Psoas muscle (tissue), 8 donors: ENCODE measurements at places on chromosomes 1 and 21. TPM values are rescaled to one million over a fixed set of nuclear protein-coding genes. Genes with fewer than 3 reads are reported as not detected.

GRCh38 chr1:84159533-84160240, 15.6 kb downstream of the PRKACB start:
- H3K36me3 ChIP-seq = no peaks in the 10 kb centered on the region
- no peaks in the 10 kb centered on the region for H3K4me1 ChIP-seq

- DNase-seq = no peak
- peaks cover 3% of the 10 kb centered on the region for H3K27me3 ChIP-seq
- H3K4me1 ChIP-seq = no peaks in the 10 kb centered on the region
- no peak overlapping the region for H3K4me3 ChIP-seq
Observed at GRCh38 chr1:224106568-224107281, 7.2 kb upstream of the FBXO28 start.

DNA sequence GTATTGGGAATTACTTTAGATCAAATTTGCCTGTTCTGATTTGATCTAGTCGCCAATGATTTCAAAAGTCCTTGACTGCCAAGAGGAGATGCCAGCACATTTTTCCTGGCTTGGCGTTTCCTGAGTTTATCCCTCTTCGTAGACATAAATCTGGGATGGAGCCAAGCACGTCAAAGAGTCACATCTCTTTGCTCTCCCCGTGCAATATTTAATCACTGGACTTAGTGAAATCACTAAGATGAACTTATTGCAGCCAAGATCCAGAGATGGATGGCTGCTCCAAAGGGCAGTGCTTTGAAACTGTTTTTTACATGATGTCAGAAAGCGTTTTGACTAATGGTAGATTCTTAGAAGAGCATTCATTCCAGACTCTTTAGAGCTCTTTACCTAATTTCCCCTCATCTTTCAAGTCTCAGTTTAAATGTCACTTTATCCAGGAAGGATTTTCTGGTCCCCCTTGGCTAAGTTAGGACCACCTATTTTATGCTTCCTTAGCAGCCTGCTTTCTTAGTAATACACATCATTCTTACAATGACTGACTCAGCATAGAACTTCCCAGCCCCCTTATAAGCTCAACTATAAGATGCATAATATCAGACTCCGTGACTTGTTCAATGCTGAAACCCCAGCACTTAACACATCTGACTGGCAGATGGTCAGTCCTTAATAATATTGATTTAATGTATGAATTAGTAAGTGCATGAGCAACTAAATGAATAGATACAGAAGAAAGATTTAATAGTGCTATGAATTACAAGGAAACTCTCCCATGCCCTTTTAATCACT, 94.4 kb upstream of the GREM2 start:
- DNase-seq = no peak
- no peak overlapping the region for H3K4me3 ChIP-seq
- H3K4me1 ChIP-seq = no peaks in the 10 kb centered on the region
- no peaks in the 10 kb centered on the region for H3K27me3 ChIP-seq
- H3K27ac ChIP-seq = no peak overlapping the region

- DNase-seq = no peak
- H3K4me1 ChIP-seq = no peaks in the 10 kb centered on the region
- H3K27me3 ChIP-seq = peaks cover 12% of the 10 kb centered on the region
- H3K27ac ChIP-seq = no peak overlapping the region
Observed at GRCh38 chr1:30686236-30686935, 37.0 kb downstream of the MATN1 start.

GRCh38 chr21:32070676-32071330, 198.0 kb downstream of the HUNK start:
- DNase-seq = no peak
- H3K27ac ChIP-seq = no peak overlapping the region
- no peak overlapping the region for H3K4me3 ChIP-seq
- H3K27me3 ChIP-seq = no peaks in the 10 kb centered on the region
- no peaks in the 10 kb centered on the region for H3K4me1 ChIP-seq

KIAA1614 gene
- total RNA-seq = 1.0 TPM

OLFML3 gene
- total RNA-seq = 8.2 TPM

HSD11B1 gene
- 2.8 TPM for total RNA-seq

SASS6 gene
- 1.3 TPM for total RNA-seq

CD5L gene
- not detected for total RNA-seq

ZRANB2 gene
- 41.6 TPM for total RNA-seq

ZNF695 gene
- not detected for total RNA-seq

S100B gene
- total RNA-seq = 0.99 TPM
